Activated CD4-positive, alpha-beta T cell treated with anti-CD3 and anti-CD28 coated beads, Interleukin-2, amount 50 U/mL, for 16 hours (primary cell): ENCODE measurements at places on chromosomes 3 and 15.
A peak's percentile ranks its signal among the peaks of the same experiment; 100 is the strongest.

GRCh38 chr3:197050511-197050910, 20.9 kb upstream of the MELTF start:
- DNase-seq = peak; percentile 16

- no peak for DNase-seq
Measured at GRCh38 chr15:43932907-43933306, 106.1 kb downstream of the WDR76 start.

- no peak for DNase-seq
Measured at GRCh38 chr3:123678108-123678511, 93.3 kb upstream of the HACD2 start.

DNA sequence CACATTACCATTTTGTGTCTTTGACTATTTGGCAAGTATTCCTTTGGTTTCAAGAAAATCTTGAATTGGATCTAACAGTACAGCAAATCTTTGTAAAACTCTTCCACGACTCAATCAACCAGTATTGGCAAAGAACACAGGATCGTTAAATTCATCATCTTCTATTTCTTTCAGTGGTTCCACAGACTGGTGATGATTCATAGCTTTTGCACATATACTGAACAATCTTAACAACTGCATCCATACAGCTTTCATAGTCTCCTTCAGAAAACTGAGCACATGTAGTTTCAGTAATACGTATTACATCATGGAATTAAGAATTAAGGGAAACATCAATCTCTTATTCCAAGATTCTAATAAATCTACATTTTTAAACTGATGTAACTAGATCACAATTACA, 91.6 kb upstream of the LIPC start:
- DNase-seq = no peak

DNA sequence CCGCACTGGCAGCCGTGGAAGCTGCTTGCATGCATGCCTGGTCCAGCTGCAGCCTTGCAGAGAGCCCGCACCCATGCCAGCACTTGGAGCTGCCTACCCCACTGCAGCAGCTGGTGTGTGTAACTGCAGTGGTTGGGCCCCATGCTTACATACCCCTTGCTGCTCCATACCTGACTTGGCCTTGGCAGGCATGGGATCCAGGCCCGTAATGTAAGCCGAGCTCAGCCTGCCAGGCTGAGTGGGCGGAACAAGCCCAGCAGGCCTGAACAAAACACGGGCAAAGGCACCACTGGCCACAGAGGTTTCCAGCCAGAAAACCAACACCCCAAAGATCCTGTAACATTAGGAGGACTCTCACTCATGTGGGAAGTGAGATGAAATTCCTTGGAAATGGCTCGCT, 48.3 kb downstream of the SLC6A20 start:
- DNase-seq = no peak

- no peak for DNase-seq
Measured at GRCh38 chr3:101117980-101118379, 124.8 kb upstream of the ABI3BP start.

GRCh38 chr15:76839173-76839572, 66.0 kb downstream of the SCAPER start:
- no peak for DNase-seq

- no peak for DNase-seq
Measured at GRCh38 chr3:143203142-143203541, 83.6 kb downstream of the CHST2 start.

DNA sequence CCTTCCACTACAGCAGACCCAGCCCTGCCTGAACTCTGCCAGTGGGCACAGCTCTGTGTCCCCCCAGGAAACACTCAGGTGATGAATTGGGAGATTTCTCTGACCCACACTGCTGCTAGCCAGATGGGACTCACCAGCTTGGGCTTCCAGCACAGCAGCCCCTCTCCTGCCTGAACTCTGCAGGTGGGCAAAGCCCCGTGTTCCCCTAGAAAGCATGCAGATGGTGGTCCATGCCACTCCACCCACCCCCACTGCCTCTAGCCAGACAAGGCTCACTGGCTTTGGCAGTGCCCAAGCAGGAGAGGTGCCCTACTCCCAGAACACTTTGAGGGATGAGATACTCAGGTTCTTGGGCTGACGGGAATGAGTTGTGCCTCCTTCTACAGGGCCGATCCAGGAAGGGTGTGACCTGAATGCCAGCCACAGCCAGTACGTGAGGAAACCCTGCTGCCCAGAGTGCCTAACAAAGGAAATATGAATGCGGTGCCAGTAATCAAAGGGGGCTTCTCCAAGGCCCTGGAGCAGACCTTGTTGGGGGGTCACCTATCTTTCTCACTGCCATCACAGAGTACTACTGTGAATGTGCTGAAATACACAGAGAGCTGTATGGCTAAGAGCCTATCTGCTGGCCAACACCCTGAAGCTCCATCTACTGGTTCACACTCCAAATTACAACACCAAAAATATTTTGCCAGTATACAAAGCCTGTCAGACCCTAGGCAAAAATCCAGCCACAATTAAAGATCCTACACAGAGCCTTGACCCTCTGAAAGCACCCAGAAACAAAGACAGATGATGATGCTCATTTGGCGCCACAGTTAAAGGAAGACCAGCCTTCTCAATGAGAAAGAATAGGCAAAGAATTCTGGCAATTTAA, 61.9 kb downstream of the BTLA start:
- DNase-seq = peak; percentile 56

- DNase-seq = no peak
Measured at GRCh38 chr3:59289831-59290230, 240.0 kb upstream of the CFAP20DC start.

DNA sequence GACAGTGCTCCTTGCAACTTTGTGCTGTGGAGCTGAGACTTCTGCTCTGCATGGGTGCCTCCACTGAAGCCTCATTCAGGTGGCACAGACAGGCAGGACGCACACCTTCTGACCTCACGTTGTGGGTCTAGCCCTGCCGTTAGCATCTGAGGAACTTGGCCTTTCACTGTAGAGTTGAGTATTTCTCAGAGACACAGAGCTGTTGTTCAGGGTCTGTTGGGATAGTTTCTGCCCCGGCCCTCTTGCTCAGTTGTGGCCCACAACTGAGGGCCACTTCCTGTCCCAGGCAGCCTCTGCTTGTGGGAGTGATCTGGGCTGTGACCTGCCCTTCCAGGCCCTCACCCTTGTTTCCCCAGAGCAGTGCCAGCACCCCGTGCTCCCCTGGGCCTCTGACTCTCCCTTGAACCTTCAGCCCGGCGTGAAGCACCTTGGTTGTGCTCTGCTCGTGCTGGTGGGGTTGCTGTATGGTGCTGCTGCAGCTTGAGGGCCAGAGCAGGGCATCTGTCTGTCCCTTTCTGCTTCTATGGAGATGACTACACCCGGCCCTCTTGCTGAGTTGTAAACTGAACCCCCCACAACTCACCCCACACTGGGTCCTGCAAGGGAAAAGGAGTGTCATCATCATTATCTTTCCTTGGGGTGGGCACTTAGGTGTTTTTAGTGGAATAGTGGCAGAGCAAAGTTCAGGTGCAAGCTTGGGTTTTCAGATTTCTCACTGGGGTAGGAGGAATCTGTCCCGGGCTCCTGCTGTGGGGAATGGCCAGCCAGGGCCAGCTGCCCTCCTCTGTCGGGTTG, 11.7 kb downstream of the BAHD1 start:
- no peak for DNase-seq

- no peak for DNase-seq
Measured at GRCh38 chr3:159813822-159814531, 174.7 kb upstream of the IL12A start.

DNA sequence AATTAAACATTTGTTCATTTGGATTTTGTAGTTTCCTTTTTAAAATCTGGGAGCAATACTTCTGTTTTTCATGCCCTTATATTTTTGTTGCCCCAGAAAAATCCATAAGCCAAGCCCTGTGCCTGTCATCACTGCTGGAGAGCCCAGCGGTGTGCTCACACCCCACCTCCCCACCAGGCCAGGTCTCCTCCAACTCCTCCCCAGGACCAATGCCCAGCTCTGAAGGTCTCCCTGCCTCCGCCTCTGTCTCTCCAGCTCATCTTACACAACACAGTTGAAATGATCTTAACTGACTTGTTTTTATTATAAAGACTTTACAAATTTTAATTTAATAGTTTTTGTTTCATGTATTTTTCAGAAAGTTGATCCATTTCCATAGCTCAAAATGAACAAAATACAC, 66.4 kb downstream of the RHCG start:
- no peak for DNase-seq

DNA sequence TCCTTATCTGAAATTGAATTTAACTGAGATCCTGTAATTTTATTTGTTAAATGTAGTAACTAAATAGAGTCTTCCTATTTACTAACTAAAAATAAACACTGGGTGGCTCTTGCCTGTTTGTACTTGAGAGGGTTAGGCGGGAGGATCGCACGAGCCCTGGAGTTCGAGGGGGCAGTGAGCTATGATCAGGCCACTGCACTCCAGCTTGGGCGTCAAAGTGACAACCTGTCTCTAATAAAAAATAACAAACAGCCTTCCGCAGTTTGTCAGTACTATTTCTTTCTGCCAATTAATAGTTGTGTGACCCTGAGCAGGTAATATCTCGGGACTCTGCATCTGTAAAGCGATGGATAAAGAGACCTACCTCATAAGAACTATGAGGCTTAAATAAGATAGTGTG, 768 bp upstream of the PDE12 start:
- DNase-seq = no peak

- no peak for DNase-seq
Measured at GRCh38 chr15:93954985-93955571, 276.3 kb upstream of the MCTP2 start.

GRCh38 chr15:42741710-42742109, 4.8 kb upstream of the CDAN1 start:
- DNase-seq = no peak

DNA sequence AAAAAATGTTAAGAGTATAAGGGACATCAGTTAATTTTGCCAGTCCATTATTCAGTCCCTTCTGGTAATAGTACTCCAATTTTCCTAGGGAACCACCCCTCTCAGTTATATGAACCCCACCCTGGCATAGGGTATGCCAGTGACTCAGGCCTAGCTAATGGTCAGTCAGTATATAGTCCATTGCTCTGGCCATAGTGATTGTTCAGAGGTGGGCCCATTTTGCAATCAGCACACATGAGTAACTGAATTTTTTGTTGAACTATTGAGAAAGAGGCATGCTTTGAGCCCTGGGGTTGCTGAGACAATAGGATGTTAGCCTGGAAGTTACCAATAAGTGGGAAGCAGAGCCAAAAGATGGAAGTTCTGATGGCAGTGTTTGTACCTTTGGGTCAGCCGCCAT, 4.1 kb downstream of the LRCH3 start:
- no peak for DNase-seq

DNA sequence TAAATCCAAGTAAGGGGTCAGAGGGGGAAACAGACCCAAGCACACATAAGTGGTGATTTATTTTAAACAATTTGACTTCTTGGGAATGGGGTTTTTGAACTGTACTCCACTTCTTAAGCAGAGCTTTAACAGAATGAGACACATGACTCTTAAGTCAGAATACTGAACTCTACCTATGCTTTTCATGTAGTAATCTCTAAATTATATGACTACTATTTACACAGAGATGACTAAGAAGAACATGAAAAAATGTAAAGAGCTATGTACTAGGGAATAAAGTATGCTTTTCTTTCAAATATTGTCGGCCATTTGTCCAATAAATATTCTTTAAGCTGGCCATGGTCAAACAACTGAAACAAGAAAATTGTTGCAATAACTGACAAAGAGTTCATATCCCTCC, 35.2 kb downstream of the TRANK1 start:
- DNase-seq = no peak

DNA sequence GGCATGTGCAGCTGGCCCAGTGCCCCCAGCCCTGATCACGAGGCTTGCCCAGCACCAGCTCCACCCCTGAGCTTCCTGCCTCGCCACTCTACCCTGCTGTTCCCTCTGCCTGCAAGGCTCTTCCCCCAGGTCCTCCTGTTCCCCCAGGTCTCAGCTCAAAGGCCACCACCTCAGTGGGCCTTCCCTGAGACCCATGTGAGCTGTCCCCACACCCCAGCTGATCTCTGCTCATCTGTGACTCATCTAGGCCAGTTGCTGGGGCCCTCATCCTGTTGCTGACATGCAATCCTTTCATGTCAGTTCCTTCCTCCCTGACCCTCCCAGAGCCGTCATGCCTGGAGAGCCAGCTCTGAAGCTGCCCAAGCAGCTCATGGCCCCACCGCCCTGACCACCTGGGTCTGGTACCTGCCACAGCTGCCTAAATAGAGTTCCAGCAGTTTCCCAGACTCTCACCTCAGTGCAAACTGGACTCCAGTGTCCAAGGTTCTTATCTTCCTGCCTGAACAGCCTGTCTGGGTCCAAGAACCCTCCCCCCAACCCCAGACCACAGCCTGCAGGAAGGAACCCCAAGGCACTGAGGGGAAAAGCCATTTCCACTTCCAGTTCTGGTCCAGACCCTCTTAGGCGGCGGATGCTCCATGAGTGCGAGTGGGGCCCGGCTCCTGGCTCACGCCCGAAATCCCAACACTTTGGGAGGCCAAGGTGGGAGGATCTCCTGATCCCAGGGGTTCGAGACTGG, 116.6 kb upstream of the IQSEC1 start:
- peak; percentile 50 for DNase-seq

- peak; percentile 33 for DNase-seq
Measured at GRCh38 chr3:101963902-101964362, 114.6 kb downstream of the NFKBIZ start.

- DNase-seq = peak; percentile 24
Measured at GRCh38 chr15:51281368-51281967, 56.9 kb downstream of the CYP19A1 start.

DNA sequence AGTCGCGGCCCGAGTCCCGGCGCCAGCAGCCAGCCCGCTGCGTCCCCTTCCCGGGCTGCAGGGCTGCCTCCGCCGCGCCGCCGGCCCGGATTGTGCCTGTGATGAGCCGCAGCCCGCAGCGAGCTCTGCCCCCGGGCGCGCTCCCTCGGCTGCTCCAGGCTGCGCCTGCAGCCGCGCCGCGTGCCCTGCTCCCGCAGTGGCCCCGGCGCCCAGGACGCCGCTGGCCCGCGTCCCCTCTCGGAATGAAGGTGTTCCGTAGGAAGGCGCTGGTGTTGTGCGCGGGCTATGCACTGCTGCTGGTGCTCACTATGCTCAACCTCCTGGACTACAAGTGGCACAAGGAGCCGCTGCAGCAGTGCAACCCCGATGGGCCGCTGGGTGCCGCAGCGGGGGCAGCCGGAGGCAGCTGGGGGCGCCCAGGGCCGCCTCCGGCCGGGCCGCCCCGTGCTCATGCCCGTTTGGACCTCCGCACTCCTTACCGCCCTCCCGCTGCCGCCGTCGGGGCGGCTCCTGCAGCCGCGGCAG, 1.2 kb downstream of the CHST2 start:
- DNase-seq = peak; percentile 56

GRCh38 chr3:135736740-135737139, 228.8 kb upstream of the PPP2R3A start:
- peak; percentile 22 for DNase-seq

GRCh38 chr3:24040311-24040710, 95.2 kb downstream of the NR1D2 start:
- DNase-seq = no peak

- peak; percentile 56 for DNase-seq
Measured at GRCh38 chr3:66816090-66816761, 181.9 kb upstream of the KBTBD8 start.

GRCh38 chr3:75035146-75035545, 420.7 kb upstream of the CNTN3 start:
- DNase-seq = no peak

DNA sequence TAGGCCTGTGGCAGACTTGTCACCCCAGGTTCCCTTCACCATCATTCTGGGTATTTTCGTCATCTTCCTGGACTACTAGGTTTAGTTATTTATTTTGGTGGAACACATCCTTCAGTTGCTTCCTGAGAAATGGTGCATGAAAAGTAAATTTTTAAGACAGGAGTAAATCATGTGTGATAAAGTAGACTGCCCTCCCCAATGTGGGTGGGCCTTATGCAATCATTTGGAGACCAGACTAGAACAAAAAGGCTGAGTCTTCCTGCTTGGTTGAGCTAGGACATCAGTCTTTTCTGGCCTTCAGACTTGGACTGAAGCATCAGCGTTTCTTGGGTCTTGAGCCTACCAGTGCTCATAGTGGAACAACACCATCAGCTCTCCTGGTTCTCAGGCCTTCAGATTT, 50.7 kb upstream of the SLC2A2 start:
- no peak for DNase-seq
